NCI-H1694 treated with DMSO at 0.1 percent for 48 hours (cell line): ENCODE measurements at places on chromosomes 6 and 20.

DNA sequence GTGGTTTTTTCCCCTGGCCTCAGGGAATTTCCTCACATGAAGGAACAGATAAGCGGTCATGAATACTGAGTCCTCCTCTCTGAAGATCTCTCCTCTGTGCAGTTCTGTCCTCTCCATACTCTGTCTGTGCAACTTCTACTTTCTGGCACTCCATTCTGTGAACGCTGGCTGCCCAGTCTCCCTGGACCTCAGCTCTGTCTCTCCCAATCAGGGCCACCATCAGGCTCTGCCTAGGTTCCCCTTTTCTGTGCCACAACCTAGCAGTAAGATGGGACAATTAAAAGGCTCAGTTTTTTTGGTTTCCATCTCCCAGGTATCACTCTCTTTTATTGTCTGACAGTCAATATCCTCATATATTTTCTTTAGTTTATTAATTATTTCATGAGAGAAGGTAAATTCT, 4.8 kb upstream of the ADGB start:
- DNase-seq, result no peak

DNA sequence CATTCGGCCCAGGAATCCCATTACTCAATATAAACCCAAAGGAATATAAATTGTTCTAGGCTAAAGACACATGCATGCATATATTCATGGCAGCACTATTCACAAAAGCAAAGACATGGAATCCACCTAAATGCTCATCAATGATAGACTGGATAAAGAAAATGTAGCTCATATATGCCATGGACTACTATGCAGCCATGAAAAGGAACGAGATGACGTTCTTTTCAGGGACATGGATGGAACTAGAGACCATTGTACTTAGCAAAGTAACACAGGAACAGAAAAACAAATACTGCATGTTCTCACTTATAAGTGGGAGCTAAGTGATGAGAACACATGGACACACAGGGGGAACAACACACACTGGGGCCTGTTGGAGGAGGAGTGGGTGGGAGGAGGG, 769.5 kb downstream of the TBC1D32 start:
- no peak for DNase-seq

- no peak for DNase-seq
Observed at GRCh38 chr20:38829296-38829875, 23.9 kb downstream of the PPP1R16B start.

- no peak for DNase-seq
Observed at GRCh38 chr6:12577124-12577850, 139.3 kb upstream of the PHACTR1 start.

GRCh38 chr20:312067-312466, 13.3 kb upstream of the SOX12 start:
- no peak for DNase-seq

DNA sequence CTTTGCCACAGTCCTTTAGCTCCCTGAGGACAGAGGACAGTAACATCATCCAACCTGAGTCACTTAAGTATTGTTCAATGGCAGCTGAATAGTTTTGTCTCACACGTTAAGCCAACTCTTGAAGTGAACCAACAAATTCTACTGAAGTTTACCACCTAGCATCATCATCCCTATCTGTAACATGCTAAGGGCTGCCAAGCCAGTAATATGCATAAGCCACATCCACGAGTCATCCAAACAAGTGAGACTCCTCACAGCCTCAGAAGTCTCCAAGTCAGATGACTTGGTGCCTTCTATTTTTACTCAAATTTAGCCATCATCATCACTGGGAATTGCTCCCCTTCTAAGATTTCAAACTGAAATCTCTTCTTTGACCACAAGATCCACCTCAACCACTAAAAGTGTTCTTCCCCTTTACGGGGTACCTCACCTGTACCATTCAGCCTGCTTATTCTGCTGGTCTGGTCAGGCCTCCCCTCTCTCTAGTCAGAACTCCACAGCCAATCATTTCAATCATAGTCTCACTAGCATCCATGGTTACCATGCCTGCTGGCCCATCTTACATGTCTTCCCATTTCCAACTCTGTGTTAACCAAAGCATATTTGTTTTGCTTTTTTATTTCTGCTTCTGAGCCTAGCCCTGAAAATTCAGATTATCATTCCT, 73.7 kb downstream of the DTNBP1 start:
- no peak for DNase-seq

GRCh38 chr6:84766118-84766798, 1.9 kb upstream of the TBX18 start:
- no peak for DNase-seq

GRCh38 chr6:144555066-144555465, 269.9 kb downstream of the UTRN start:
- DNase-seq, result no peak

DNA sequence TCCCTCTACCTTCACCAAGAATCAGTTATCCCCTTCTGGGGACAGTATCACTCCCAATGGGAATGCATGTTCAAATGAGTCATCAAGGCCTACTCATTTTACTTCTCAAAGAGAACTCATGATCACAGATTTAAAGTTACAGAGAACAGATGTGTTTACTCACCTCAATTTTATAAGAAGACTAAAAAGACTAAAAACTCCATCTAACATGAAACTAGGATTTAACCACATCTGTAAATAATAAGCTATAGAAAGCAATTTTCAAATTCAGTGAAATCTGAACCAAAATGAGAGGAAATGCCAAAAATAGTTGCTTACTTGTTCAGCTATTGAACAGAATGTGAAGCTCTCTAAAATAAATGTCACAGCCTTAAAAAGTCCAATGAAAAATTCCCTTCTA, 300.1 kb upstream of the KCNQ5 start:
- DNase-seq, result no peak

DNA sequence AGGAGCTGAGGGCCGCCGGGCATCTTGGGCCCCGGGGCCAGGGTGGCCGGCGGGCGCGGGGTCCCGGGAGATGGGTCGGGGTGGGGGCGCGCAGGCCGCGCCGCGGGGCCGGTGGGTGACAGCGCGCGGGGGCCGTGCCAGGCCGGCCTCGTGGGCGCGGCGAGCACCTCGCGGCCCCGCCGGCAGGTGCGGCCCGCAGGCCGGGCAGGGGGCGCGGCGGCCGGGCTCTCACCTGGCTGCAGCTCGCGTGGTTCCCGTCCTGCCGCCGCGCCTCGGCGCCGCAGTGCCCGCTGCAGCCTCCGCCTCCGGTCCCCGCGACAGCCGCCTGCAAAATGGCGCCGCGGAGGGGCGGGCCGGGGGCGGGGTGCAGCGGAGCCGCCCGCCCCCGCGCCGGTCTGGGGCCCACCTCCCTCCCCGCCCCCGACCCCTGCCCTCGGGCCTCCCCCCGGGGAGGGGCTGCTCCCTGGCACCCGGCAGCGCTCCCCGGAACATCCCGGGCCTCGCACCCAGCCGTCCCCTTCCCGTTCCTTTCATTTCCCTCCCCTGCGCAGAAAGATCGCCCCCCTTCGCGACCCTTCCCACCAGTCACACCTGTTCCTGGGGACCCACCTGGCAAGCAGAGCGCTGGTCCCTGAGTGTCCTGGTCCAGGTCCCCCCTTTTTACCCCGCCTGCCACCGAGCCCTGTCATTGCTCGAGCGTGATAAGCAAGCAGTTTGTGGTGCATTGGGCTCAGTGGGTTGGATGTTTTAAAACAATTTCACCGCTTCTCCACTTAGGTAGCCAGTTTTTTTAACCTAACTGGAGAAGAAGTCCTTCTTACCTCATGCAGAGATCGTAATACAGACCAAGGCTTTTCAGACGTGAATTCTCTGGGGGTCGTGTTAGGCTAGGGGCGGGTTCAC, at the start of gene SLC23A2:
Gene SLC23A2, minus strand, starts transcription at position 337 of the 903 bp plus-strand sequence. CDS start 68,948 bp downstream, outside the sequence.
- peak; percentile 5 for DNase-seq

GRCh38 chr6:25263657-25264056, 15.5 kb upstream of the CARMIL1 start:
- no peak for DNase-seq

DNA sequence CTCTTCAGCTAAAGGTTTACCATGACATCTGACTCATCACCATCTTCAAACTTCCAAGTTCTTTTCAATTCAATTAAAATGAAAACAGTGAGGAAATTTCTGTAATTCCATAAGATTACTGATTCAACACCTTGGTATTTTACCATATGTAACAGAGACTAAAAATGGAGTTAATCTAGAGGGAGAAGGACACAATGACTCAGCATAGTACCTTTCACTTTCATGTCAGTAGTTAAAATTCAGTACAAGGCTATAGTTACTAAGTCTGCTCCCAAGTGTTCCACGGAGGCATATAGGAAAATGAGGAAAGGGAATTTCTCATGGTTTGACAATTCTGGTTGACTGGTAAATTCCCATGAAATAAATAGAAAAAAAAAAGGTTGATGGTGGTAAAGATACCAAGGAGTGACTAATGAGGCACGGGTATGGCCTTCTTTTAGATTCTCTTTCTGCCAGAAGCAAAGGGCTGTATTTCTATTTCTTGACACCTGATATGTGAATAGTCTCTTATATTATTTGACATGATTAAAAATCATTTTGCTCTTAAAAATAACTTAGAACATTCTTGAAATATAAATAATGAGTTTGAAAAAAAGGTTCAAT, 526.7 kb upstream of the ADGRB3 start:
- no peak for DNase-seq

DNA sequence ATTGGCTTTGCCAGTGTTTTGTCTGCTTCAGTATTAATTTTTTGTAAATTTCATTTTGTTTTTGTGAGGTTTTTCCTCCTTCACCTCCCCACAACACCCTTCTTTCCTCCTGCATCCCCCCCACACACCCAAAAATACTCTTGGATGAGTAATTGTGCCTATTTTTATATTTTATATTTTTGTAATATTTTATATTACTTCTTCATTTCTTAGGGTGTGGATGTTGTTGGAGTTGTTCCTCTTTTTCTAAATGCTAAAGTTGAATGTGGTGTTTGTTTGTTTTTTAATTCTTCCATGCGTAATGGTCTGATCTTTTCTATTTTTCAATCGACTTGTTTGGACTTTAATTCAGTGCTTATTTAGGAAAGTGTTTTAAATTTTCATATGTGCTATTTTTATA, 420.5 kb upstream of the SOX4 start:
- no peak for DNase-seq

DNA sequence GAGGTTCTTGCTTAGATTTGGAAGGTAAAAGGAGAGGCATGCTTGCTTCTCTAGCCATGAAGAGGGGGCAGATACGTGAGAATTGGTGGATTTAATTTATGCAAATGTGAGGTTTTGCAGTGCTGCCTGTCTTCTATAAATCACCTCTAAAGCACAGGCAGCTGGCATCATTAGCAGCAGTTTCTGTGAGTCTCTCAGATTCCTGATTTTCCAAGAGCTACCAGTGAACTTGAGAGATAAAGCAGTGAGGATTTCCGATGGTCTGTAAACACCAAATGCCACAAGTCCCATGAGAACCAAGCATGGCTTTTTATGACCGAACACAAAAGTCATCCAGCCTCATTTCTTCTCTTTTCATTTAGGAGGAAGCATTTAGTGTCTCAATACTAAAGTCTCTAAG, 3.2 kb upstream of the SIRPB2 start:
- no peak for DNase-seq

- DNase-seq, result no peak
Observed at GRCh38 chr20:12276011-12276673, 358.4 kb downstream of the BTBD3 start.

DNA sequence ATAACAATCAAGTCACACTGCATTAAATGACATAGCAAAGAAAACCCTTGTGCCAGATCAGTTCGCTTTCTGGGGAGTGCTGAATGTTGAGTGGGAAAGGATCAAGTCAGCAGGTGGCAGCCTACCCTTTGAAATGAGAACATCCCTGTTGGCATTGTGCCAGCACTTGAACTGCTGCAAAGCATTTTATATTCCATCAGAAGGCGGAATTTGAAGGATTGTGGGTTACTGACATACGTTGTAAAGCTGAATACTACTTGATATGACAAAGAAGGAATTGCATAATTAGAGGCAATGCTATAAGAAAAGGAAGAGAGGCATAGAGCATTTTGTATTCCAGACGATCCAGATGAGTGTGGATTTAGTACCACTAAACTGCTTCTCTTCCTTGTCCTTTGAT, 26.5 kb downstream of the BCKDHB start:
- DNase-seq, result peak; percentile 30

GRCh38 chr20:37970856-37971245, 62.4 kb downstream of the TTI1 start:
- DNase-seq, result no peak

DNA sequence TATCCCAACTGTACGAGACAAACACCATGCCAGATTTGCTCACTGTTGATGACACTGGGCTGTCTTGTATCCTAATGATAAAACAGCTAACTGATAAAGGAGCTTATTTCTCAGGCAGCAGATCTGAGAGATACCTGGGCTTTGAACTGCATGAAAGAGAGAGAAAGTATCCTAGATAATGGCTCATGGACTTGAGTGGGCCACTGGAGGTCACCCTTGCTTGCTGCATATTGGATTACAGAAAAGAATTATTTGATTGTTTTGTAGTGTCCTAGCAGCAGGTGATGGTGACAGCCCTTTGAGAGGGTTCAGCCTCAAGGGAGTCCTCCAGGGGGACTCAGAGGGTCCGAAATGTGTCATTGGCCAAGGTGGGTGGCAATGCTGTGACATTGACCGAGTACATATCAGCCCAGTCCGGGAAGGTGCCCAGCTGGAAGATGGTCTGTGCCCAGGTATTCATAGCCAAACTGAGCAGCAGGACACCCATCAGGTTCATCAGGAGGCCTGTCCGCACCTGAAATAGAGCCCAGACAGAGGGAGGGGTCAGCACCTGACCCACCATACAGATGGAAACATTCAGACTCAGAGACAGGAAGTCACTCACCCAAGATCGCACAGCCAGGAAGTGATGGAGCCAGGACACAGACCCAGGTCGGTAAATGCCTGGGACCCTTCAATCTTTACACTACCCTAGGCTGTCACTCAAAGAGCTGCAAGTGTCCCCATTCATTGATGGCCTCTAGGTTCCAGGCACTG, 9.4 kb upstream of the OCSTAMP start:
- DNase-seq, result no peak

DNA sequence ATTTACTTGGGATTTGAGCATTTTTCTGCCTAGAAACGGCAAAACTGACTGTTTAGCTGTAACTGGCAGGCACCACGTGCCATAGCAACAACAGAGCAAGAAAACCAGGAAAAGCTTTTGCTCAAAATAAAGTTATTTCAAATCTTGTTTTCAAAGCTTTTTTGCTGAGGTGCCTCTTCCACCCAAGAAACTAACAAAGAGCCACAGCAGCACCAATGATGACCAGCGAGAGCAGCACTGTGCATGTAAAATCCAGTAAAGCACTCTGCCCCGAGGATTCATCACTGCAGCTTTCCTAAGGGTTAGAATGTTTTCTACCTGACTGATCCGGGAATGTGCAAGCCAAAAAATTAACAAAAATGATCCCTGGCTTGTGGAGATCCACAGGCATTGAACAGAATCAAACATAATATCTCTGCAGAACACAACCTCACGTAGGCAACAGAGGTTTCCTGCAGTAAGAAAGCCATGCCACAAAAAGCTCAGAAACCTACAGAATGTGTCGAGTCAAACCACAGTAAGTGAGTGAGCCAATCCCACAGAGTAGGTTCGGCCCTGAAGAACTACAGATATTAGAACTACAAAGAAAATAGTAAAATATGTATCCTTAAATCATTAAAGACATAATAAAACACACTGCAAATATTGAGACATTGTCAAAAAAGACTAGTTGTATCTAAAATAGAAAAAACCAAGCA, 7.4 kb upstream of the ULBP3 start:
- DNase-seq, result no peak
